ENCODE measurements at places on chromosomes 13 and 19. TPM values are rescaled to one million over a fixed set of nuclear protein-coding genes. Genes with fewer than 3 reads are reported as not detected.
A peak's percentile ranks its signal among the peaks of the same experiment; 100 is the strongest.

ALOX5AP gene
- total RNA-seq: 5.7 TPM

ANGPTL8 gene
- not detected for total RNA-seq

ZNF574 gene
- total RNA-seq: 14.9 TPM

TGFBR3L gene
- 7.1 TPM for total RNA-seq

- H3K4me1 ChIP-seq: no peaks in the 10 kb centered on the region
- H3K27me3 ChIP-seq: no peaks in the 10 kb centered on the region
- H3K36me3 ChIP-seq: no peaks in the 10 kb centered on the region
- H3K27ac ChIP-seq: no peak overlapping the region
- DNase-seq: peak; percentile 93
- no peak overlapping the region for H3K4me3 ChIP-seq
Observed at GRCh38 chr19:48660852-48661710, 11.7 kb downstream of the NTN5 start.

- no peaks in the 10 kb centered on the region for H3K27me3 ChIP-seq
- H3K36me3 ChIP-seq: no peaks in the 10 kb centered on the region
- no peaks in the 10 kb centered on the region for H3K4me1 ChIP-seq
- H3K27ac ChIP-seq: no peak overlapping the region
- DNase-seq: no peak
Observed at GRCh38 chr19:28494461-28494860, 718.5 kb downstream of the UQCRFS1 start.

GRCh38 chr19:45471931-45472562 is 4.3 kb downstream of the FOSB start:
- no peak overlapping the region for H3K4me3 ChIP-seq
- H3K27ac ChIP-seq: no peak overlapping the region
- no peaks in the 10 kb centered on the region for H3K36me3 ChIP-seq
- H3K4me1 ChIP-seq: peaks cover 6% of the 10 kb centered on the region
- no peak for DNase-seq
- H3K27me3 ChIP-seq: no peaks in the 10 kb centered on the region

GRCh38 chr19:1211494-1212234 is 6.1 kb downstream of the STK11 start:
- no peaks in the 10 kb centered on the region for H3K36me3 ChIP-seq
- no peaks in the 10 kb centered on the region for H3K27me3 ChIP-seq
- no peak overlapping the region for H3K27ac ChIP-seq
- no peak for DNase-seq

- no peaks in the 10 kb centered on the region for H3K4me1 ChIP-seq
- no peak for DNase-seq
- H3K27ac ChIP-seq: no peak overlapping the region
- H3K27me3 ChIP-seq: no peaks in the 10 kb centered on the region
- H3K4me3 ChIP-seq: no peak overlapping the region
Observed at GRCh38 chr13:98992355-98992754, 14.5 kb upstream of the DOCK9 start.
